ENCODE measurements at places on chromosomes 16 and 17.

GRCh38 chr16:72840631-72841381, 207.1 kb downstream of the ZFHX3 start:
- DNase-seq, result no peak

DNA sequence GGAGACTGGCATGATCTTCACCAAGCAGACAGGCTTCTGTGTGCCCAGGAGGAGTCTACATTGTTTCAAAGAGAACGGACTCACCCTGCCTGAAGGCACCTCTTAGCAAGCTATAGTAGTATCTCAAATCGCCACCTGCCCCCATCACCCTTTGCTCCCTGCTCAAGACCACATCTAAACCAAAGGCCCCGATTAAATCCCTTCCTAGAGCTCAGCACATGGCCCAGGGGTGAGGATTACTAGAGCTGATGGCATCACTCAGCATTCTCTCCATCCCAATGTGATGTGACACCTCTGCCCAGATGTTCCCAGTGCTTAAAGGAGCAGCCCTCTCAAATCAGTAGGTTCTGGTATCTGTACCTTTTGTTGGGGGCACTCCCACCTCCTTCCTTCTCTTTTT, 8.0 kb upstream of the CDC42EP4 start:
- DNase-seq, result no peak

GRCh38 chr17:76354747-76355310, 1.1 kb upstream of the PRPSAP1 start:
- no peak for DNase-seq

DNA sequence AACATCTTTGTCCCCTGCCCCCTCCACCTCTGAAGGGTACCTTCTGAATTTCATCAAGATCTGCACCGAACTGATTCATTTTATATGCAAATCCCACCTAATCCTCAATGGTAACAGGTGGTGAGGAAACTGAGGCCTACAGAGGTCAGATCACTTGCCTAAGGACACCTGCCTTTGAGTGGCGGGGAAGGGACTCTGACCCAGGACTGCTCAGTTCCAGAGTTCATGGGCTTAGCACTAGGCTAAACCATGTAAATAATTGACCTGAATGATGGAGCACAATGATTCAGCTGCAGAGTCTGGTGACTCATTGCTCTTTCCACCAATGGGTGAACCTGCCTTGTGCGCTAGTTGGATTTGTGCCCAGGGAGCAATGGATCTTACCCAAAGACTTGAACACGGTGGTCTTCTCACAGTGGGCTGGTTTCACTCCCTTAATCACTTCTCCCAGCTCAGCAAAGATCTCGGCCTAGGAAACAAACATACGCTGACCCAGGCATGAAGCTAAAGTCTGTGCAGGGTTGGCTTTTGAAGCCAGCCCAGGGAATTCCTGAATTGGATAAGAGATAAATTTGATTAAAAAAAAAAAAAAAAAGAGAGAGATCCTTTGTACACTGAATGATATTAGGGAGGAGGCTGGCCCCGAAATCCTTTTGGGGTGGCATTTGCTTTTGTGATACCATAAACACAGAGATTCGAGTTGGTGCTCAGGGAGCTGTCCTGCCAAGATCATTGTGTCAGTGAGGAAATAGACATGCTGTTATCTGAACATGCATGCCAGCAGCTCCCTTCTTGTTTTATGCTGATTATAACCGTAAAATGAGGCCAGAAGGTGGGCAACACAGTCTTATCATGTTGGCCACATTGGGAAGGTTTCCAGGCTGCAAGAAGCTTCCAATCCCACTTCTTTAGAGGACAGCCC, 17.0 kb downstream of the CRYM start:
- DNase-seq, result no peak

GRCh38 chr16:56242740-56243139, 51.5 kb downstream of the GNAO1 start:
- DNase-seq, result no peak

DNA sequence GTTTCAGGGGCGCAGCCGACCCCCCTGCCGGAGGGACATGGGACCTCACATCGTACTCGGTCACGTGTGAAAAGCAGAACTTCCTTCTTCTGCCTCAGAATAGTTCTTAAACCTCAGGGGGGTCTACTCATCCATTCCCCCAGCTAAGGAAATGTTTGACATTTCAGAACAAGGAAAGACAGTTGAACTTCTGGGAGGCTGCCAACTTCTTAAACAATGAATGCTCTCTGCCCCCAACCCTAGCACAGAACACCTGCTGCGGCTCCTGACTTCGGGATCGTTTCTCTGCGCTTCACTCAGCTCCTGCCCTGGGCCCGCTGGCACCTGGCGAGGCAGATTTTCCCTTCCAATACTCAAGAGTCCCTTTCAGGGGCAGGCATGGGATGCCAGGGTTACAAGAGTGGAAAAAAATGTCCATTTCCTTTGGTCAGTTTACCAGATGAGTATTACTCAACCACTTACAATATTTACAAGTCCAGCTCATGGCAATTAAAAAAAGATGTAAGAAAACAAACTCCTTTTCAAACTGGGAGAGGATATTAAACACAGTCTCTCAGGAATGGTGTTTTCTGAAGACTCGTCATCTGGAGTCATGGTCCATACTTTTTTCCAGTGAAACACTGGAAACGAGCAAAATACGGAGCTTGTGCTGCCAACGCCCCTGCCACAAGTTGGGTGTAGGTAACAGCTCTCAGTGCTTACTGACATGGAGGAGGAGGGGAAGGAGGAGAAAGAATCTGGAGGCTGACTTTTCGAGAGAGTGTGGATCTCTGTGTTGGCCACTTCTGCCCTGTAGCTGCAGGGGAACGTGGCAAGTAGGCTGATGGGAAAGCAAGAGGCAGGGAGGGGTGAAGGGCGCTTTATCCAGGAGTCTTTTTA, 235.7 kb downstream of the NTN1 start:
- no peak for DNase-seq

DNA sequence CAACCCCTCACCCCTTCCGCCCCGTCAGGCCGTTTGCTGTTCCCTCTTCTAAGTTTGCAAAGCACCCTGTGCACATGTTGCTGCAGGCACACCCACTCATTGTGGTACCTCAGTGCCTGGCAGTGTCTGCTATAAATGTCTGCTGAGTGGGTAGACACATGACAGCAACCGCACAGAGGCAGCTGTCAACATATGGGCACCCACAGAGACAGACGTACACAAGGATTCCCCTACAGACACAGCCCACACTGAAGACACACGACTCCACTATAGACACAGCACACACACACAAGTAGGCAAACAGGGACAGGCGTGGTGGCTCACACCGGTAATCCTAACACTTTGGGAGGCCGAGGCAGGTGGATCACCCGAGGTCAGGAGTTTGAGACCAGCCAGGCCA, 17.8 kb upstream of the CRK start:
- no peak for DNase-seq

DNA sequence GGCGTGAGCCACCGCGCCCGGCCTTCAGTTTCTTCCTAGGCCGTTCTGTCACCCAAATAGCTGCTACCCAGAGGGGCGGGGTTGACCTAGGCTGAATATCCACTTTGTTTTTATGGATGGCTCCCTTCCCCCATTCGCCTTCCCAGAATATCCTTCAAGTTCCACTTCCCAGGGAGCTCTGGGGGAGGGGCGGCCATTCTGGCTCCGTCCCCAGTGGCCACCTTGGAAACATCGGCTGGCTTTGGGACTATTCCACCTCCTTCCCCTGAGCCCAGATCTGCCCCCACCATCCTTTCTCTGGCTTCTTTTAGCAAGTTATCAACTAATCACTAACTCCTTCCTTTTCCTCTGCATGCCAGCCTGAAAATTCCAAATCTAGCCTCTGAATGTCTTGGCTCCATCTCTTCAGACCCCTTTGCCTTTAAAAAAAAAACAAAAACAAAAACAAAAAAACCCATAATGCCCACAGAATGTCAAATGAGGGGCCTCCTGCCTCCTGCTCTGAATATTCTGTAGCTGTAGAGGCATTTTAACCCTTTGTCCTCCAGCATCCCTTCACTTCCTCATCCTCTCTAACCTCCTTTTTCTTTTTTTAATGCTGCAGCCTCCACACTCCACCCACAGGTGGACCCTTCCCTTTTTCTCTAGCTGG, 6.4 kb downstream of the ATP1B2 start:
- no peak for DNase-seq

- no peak for DNase-seq
Measured at GRCh38 chr16:79124016-79124756, 476.4 kb downstream of the MAF start.

DNA sequence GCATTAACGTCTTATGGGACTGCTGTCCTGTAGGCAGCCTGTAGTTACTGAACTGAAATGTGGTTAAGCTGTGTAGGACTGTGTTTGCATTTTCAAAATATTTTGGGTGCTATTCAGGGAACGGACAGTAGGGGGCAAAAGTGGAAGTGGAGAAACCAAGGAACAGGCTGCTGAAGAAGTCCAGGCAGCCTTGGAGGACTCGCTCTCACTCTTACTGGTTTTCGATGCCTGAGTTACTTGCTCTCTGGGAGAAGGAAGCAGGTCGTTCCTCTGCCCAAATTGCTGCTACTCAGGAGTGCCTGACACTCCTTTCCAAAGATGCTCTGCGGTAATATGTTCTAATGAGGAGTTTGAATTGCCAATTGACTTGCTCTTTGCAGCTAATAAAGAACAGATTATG, 64.5 kb upstream of the RBFOX1 start:
- no peak for DNase-seq
